NCI-H1694 treated with DMSO at 0.1 percent for 48 hours (cell line): ENCODE measurements at places on chromosomes 5 and 9.

- DNase-seq, result peak; percentile 38
Observed at GRCh38 chr9:34568774-34569173, 20.8 kb downstream of the CNTFR start.

DNA sequence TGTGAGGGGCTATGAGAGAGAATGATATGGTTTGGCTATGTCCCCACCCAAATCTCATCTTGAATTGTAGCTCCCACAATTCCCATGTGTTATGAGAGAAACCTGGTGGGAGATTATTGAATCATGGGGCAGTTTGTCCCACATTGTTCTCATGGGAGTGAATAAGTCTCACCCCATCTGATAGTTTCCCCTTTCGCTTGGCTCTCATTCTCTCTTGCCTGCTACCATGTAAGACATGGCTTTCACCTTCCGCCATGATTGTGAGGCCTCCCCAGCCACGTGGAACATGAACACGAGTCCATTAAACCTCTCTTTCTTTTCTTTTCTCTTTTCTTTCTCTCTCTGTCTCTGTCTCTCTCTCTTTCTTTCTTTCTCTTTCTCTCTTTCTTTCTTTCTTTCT lies 743.4 kb upstream of the CTNND2 start:
- no peak for DNase-seq

DNA sequence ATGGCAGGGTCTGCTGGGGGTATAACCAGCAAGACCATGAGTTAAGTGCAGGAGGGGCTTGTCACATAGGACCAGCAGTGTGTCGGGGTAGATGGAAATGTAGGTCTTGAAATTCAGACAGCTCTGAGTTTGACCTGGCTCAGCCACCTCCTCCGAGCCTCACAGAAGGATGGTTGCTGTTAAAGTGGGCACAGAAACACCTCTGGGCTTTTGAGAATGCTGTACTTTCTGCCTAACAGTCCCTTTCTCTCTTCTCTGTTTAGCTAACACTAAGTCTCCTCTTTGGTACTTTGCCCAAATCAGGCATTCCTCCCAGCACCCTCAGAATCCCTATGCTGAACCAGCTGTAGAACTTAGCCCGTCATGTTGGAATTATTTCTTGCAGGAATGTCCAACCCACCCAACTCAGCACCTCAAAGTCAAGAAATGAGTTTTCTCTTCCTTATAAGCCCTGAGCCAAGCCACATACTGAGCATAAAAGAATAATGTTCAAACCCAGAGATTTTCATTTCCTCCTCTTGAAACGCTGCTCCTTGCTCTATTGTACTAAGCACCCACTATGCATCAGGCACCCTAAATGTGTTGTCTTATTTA lies 41.7 kb upstream of the MATR3 start:
- DNase-seq, result no peak

- no peak for DNase-seq
Observed at GRCh38 chr5:141260458-141261237, 15.5 kb downstream of the PCDHB15 start.

GRCh38 chr5:131316026-131316425 lies 52.2 kb downstream of the CDC42SE2 start:
- DNase-seq, result no peak

DNA sequence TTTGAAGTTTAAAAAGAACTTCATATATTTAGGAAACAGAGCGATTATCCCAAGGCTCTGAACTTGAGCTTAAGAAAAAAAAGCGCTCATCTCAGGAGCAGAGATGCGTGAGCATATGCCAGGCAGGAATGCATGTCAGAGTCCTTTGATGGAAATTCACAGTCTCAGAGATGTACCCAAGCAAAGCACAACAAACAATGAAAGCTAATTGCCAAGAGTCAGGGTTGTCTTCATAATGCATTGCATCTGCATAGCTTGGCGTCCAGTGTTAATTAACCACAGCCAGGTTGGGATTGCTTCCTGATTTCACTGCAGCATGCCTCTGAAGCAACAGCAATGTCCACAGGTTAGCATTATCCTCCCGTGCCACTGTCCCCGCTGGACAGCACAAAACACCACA lies 907.0 kb upstream of the DMAC1 start:
- DNase-seq, result no peak

DNA sequence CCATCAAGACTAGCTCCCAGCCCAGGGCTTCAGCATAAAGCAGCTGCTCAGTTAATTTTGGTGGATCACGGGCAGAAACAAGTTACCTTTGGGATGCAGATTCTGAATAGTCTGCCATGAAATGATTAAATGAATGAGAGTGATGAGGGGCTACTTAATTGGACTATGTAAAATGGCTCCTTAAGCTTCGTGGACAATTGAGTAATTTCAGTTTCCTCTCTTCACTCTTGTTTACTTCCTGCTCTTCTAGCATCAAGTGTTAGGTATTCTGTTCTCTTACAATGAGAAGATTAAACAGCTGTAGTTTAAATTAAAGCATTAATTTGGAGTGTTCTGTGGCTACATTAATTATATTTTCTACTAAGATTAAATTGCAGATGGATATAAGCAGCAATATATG lies 28.1 kb downstream of the PIK3R1 start:
- no peak for DNase-seq

GRCh38 chr5:162067655-162068411 lies at the start of gene GABRG2:
Gene GABRG2, plus strand, starts transcription at chr5:162067773. Its CDS starts 227 bp downstream, at chr5:162068000.
- DNase-seq, result no peak

DNA sequence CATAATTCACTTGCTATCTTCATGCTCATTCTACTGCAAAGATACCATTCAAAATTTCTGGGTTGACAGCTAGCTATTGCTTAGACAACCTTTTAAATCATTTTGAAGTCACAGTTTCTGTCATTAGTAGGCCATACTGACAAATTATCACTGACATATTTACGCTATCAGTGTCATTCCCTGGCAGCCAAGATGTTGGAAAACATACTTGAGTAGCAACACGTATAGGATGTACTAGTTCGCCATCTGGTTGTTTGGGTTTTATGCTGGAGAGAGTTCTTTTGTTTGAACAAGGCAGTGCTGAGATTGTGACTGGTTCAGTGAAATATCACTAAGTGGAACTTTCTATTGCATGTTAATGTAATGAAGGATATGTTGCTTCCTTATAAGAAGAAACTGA lies 621.9 kb downstream of the DTWD2 start:
- DNase-seq, result no peak
